ENCODE measurements at places on chromosomes 13 and 19.

GRCh38 chr13:44040070-44040817, 160.5 kb downstream of the LACC1 start:
- no peak for DNase-seq

- no peak for DNase-seq
Observed at GRCh38 chr19:38009650-38010242, 102.7 kb downstream of the SIPA1L3 start.

DNA sequence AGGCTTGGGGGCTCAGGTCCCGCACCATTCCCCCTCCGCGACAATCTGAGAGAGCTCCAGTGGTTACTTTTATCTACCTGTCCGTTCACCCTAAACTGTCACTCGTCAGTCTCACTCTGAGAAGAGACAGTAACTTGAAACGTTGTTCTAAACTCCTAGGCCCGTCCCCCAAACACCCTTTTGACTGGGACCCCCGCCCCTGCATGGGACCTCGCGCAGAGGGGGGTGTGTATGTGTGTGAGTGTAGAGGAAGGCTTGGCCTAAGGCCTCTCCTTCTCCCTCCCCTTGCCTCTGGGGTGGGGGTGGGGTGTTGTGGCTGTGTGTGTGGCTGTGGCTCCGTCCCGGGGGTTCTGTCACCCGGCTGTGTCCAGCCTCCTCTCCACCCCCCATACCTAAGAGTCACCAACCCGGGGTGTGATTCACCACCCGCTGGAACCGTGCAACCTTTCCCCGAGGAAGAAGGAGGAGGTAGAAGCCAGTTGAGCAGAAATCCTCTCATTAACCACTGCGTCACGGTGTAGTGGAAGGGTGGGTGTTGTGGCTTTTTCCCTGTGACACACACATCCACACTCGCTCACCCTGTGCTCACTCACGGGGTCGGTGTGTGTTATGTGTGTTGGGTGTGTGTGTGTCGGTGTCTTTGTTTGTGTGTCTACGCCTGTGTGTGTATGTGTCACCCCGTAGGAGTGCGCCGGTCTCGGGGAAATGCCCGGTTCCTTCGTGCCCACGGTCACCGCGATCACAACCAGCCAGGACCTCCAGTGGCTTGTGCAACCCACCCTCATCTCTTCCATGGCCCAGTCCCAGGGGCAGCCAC, 2.4 kb downstream of the FOSB start:
- no peak for DNase-seq

GRCh38 chr19:3162418-3163229, 15.9 kb upstream of the S1PR4 start:
- DNase-seq: no peak

GRCh38 chr13:50309882-50310594, 294.8 kb downstream of the KCNRG start:
- no peak for DNase-seq

DNA sequence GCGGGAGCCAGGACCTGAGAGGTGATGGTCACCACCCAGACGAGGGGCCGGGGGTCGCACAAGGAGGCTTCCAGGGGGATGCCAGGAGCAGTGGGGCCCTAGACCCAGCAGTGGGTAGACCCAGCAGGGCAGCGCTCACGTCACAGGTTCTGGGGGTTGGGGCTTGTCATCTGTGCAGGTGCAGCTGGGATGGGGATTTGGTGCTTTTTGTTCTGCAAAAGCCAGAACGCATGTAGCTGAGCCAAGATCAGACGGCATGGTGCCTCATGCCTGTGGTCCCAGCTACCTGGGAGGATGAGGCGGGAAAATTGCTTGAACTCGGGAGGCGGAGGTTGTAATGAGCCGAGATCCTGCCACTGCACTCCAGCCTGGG, 15.1 kb downstream of the CSNK1G2 start:
- no peak for DNase-seq
